ENCODE measurements at places on chromosomes 2 and 18.

DNA sequence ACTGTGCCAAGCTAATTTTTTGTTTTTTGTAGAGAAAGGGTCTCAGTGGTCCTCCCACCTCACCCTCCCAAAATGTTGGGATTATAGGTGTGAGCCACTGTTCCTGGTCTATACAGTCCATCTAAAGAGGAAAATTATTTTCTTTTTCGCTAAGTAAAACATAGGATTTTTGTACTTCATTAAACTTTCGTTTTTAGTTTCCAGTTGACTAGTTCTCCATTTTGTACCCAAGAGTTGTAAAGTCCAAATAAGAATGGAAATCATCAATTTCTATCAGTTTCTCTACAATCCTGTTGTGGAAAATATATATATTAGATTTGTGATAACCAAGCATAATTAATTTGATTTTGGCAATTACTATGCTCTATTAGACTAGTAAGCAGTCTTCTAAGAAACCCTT lies 156.4 kb downstream of the BABAM2 start:
- no peak for DNase-seq

- DNase-seq, result no peak
Measured at GRCh38 chr2:182866095-182866460, 359 bp downstream of the FRZB start.

DNA sequence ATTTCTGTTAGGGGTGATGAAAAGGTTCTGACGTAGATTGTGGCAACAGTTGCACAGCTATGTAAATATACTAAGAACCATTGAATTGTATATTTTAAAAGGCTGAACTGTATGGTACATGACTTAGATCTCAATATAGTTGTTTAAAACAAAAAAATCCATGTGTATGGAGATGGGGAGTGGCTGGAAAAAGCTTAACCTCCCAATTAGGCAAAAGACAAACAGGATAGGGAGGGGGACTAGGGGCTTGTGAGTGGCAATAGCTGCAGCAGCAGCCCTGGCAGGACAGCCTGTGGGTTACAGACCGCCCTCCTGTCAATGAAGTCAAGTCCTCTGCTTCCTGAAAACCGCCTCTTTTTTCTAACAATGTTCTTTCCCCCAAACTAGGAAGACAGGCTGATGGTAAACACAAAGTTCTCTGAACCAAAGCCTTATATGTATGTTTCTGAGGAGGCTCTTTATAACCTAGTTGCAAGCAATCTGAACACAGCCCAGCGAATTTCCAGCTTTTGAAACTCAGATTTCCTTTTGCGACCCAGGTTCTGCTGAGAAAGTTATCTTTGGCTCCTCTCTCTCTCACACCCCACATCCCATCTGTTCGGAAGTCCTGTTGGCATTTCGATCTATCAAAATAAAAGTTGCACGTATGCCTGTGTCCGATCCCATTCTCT lies 10.3 kb downstream of the ATP8B1 start:
- DNase-seq, result no peak

DNA sequence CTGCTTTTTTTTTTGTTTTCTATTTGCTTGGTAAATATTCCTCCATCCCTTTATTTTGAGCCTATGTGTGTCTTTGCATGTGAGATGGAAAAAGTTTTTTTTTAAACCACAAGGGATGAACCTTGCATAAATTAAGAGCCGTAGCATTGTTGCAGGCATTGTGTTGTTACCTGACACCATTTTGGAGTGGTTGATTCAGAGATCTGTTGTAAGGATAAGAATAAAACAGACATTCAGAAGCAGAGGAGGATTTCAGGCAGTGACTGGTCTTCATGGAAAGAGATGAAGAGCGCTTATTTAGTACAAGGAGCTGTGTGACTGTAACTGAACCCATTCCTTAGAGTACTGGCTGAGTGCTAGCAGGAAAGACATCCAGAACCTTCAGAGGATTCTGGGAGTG lies 101.2 kb downstream of the LTBP1 start:
- no peak for DNase-seq

DNA sequence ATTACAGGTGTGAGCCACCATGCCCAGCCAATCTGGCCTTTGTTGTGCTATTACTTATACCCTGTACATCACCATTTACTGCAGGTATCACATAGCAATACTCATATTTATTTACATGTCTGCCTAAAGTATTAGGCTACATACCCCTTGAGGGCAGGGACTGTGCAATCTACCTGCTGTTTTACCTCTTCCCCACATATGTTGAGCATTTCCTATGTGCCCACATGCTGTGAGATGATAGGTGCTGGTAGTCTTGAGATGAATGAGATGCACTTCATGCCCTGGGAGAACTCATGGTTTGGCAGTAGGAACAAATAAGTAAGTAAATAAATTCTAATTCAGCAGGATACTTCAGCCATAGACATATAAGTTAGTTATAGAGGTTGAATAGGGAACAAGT lies 59.2 kb downstream of the TTC39C start:
- DNase-seq, result no peak

DNA sequence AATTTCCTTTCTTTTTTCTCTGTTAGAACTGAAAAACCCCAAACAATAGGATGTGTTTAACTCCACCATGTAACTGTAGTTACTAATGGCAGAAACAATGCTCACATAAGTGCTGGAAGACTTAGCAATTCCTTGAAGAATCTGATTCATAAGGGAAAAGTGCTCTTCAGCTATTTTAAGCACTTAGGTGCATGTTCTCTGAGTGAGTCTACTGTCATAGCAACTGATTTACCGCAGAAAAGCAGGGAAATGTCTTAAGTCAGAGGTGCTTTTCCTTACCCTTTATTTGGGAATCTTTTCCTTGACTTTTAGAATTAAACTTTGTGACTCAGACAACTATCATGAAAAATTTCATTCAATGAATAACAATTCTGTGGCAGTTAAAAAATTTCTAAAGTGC lies 65.4 kb upstream of the NABP1 start:
- DNase-seq, result no peak

- DNase-seq, result no peak
Measured at GRCh38 chr2:168189835-168190569, 57.4 kb downstream of the STK39 start.

DNA sequence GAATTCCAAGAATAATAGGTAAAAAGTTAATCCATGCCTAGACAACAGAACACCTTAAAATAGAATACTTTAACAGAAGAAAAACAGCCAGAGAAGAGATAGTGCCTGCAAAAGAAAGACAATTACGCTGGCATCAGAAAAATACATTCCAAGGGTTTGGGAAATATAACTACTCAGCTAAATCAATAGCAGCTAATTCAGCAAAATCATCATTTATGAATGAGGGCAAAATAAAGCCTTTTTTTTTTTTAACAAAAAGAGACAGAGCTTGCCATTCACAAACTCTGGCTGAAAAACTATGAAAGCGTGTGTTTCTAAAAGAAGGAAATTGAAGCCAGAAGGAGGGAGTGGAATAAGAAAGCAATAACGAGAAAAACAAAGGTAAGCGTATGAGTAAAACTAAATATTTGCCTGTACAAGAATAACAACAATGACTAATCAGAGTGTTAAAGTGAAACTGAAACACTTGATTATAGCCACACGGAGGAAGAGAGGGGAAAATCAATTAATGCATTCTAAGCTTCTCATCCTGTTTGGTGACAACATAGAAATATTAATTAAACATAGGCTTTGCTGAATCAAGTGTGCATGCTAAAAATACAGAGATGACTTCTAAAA lies 90.2 kb downstream of the EHD3 start:
- DNase-seq, result no peak

- no peak for DNase-seq
Measured at GRCh38 chr2:112256654-112257053, 1.8 kb upstream of the ZC3H8 start.

DNA sequence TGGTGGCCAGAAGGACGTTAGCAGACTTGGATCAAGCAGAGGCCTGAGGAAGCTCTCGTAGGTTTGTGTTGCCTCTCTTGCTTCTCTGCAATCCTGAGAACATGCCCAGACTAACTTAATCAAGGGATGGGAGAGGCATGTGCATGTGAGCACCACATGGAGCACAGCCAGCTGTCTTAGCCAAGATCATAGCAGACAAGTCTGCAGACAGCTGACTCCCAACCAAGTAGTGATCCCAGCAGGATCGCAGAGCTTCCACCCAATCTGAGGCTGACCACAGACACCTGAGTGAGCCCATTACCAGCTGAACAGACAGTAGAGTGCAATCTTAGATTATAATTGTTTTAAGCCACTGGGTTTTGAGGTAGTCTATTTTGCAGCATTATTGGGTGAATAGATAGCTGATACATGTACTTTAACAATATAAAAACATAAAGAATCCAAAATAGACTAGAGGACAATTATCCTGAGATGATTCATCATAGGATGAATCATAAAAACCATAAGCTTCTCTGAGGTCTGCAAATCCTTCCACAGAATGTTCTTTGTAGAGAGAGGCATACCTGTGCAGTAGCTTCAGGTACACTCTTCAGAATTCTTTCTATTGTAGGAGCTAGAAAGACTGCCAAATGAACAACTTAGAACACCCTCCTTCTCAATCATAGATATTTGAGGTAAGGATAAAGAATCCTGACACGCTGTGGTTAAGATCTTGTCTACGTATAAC lies 25.2 kb upstream of the FAM110C start:
- DNase-seq, result no peak

GRCh38 chr18:51519571-51519970 lies 322.1 kb upstream of the MEX3C start:
- DNase-seq, result no peak

GRCh38 chr2:39737661-39738060 lies 41.4 kb downstream of the THUMPD2 start:
- no peak for DNase-seq

DNA sequence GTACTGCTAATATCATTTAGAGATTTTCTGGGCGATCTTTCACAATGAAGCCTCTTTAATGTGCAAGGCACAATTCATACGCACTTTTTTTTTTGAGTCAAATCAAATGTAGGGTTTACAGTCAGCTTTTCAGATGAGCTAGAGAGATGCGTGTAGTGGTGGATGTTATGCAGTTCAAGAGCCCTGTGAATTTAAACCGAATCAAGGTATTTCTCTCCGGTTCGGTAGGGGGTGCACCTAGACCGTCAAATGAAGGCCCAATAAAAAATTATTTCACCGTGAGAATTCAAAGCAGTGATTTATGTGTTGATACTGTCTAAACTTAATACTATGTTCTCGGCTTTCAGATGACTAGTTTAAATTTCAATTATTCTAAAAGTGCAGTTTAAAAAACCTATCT lies 1.1 kb downstream of the PTH2R start:
- DNase-seq, result no peak

- DNase-seq, result no peak
Measured at GRCh38 chr2:200243441-200243840, 63.1 kb upstream of the SPATS2L start.

DNA sequence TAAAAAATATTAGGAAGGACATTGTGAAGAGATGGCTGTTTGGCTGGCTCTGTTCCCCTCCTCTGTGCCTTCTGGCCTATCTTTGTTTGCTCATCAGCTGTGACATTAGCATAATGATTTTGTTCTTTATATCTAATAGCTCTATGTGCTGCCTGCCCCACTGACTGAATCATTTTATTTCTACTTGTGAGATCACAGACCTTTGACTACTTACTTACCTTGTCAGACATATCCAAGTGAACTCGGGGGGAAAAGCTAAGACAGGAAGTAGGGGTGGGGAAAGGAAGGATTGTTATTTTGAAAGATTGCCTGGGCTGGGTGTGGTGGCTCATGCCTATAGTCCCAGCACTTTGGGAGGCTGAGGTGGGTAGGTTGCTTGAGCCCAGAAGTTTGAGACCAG lies 104.2 kb downstream of the ASAP2 start:
- DNase-seq, result peak; percentile 26

DNA sequence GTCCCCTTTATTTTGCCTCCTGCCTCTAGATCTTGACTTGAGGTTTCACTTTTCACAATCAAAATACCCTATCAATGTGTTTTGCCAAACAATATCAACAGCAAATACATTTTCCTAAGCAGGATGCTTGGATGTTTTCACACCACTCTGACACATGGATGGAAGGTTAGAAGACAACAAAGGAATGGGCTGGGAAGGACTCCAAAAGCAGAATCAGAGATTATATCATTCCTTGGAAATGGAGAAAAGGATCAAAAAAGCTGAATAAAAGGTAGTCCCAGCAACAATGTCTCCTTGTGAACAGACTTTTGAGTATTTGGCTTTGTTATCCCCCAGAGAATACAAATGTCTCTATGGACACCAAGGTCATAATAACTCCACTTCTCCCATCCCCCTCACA lies 170.8 kb downstream of the ETAA1 start:
- no peak for DNase-seq

DNA sequence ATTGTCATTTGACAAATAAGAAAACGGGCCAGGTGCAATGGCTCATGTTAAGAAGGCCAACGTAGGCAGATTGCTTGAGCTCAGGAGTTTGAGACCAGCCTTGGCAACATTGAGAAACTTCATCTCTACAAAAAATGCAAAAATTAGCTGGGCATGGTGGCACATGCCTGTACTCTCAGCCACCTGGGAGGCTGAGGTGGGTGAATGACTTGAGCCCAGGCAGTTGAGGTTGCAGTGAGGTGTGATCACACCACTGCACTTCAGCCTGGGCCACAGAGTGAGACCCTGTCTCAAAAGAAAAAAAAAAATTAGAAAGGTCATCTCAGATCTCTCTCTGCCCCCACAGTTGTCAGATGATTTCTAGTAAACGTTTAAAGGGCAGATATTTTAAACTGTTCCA lies 4.4 kb downstream of the SESTD1 start:
- DNase-seq, result no peak

Measured in mesenteric fat pad (tissue), 1 donor.